ENCODE measurements at places on chromosomes 12 and 14.

- DNase-seq: no peak
Measured at GRCh38 chr14:104942586-104942985, 17.9 kb downstream of the PLD4 start.

GRCh38 chr12:122452701-122453285, 30.3 kb upstream of the CLIP1 start:
- no peak for DNase-seq

DNA sequence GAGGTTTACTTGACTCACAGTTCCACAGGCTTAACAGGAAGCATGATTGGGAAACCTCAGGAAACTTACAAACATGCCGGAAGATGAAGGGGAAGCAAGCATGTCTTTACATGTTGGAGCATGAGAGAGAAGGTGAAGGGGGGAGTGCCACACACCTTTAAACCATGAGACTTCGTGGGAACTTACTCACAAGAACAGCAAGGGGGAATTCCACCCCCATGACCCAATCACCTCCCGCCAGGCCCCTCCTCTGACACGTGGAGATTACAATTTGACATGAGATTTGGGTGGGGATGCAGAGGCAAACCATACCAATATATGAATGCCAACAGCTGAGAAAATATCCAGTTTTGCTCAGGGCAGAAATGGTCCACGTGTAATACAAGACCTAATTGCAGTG, 518.6 kb downstream of the VRK1 start:
- no peak for DNase-seq

DNA sequence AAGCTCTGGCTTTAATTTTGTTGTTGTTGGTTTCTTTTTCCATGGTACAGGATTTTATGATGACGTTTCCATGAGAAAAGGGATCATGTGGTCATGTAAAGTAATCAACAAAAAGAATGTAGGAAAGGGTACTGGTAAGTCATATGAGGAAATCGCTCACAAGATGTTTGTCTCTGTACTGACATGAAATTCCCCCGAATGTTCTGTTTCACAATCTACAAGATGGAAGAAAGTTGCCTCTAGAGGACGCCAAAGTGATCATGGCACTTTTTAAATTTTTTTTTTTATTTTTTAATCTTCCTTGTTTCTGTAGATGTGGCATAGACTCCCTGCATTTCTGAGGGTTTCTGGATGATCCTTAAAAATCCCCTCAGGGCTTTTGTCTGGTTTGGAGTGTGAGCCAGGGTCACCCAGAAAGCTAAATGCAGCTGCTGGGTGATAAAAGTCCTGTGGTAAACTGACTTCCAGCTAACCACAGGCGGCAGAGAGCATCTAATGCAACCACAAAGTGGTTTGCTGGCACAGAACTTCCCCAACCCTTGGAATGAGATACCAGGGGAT, 393.5 kb downstream of the CCDC91 start:
- DNase-seq: no peak

DNA sequence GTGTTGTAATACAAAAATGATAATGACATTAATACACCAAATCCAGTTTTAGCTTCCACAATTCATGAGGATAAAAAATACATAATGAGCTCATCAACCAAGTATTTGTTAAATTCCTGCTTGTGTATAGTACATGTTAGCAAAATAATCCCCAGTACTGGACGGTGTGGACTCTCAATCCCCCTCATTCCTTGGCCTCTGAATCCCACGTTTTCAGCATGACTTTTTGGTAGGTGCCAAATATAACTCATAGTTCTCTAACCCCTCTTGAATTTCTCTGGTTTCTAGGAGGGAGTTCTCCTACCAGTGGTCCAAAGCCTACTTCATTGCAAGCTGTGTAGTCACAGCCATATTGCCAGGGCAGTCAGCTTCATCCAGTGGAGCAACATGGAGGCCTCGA, 41.4 kb upstream of the EPS8 start:
- DNase-seq: no peak

DNA sequence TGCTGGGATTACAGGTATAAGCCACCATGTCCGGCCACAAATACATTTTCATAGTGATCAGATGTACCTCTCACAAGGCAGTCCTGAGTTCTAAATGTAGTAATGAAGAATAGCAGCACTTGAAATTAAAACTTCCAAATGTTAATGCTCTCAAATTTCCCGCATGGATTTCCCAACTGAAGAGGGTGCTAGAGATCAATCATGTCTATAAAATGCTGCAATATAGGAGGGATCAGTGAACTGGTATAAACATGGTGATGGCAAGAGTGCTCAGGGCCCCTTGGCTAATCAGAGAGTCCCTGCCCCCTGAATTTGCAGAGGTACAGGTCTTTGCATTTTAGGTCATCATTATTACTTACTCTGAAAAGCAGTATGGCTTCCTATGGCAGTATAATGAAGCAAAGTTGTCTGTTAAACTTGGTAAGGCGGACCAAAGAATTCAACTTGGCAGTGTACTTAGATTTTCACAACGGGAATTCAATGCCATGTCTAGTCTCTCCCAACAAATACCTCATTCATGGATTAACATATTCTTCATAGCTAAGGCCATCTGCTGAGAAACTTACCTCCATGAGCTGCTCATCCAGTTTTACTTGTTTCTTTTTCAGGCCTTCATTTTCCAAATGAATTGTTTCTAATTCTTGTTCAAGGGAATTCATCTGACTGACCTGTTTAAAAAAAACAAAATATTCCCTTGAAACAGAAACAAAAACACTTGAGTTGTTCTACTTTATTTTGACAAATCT, 67.0 kb upstream of the SAV1 start:
- DNase-seq: no peak

- no peak for DNase-seq
Measured at GRCh38 chr14:40386433-40386832, 954.2 kb upstream of the FBXO33 start.

- DNase-seq: no peak
Measured at GRCh38 chr12:62284749-62285148, 24.5 kb downstream of the USP15 start.

- DNase-seq: no peak
Measured at GRCh38 chr12:19129122-19129485, 429 bp upstream of the PLEKHA5 start.

DNA sequence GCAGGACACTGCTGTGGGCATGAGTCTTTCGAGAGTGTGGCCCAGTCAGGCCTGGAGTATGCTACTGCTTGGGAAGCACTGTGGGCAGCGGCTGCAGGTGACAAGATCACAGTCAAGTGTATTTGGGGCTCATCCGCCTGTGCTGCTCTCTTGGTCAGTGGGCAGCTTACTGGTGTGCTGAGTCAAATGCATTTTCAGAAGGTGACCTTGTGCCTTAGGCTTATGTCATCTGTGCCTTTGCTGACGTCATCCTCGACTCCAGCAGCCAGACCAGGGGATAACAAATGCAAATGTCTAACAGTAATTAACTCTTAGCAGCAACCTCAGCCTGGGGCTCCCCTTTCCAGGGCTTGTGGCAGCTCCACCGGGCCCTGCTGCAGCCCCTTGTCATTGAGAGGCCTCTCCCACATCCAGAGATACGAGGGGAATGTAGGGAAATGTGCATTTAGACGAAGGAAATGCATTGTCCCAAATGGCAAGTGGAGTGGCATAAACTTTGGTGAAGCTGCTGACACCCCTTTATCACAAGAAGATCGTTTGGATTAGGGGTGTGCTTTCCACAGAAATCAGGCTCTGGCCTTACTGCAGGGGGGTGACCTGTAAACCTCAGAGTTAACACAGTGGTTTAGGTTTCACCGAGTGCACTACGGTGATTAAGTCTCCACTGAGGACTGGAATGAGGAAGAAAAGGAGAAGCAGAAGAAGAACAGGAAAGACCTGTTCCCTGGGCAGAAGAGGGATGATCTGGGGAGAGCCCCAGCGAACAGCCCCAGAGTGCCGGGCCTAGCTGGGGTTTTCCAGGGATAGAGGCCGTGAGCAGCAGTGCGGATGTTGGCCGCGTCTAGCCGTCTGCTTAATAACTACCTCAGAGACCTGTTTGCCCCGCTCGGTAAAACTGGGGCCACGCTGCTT, 39.7 kb downstream of the PSMA6 start:
- no peak for DNase-seq

DNA sequence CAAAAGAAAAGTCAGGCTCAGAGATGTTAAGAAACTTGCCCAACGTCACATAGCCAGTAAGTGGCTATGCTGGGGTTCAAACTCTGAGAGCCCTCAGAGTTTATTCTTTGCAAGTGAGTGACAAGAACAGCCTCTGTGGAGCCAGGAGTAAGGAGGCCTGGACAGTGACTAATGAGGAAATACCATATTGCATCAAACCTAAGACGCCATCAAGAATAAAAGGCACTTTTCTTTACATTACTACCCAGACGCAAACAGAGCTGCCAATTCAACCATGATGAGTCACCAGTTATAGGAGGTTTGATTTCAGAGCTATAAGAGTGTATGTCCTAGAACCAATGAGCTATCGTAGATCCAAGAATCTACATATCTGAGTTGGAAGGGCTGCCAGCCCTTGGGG, 9.4 kb downstream of the TNFRSF1A start:
- no peak for DNase-seq

GRCh38 chr12:56080556-56081138, 682 bp downstream of the ERBB3 start:
- DNase-seq: no peak

DNA sequence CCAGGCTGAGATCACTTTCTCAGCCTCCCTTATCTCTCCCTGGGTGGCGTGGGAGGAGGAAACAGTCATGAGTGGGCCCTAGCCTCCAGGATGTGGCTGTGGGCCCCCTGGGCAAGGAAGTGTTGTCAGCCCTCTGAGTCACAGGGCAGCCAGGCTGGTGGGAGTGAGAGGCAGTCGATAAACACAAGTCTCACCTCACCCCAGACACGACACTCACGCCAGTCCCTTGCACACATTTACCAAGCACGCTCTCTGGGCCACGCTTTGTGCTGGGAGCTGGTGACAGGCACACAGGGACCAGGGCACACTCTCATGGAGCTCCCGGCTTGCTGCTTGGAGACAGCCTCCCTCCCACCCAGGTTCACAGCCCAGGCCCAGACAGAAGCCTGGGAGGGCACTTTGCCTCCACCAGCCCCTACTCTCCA, 1.9 kb upstream of the KRT79 start:
- no peak for DNase-seq

GRCh38 chr14:68703093-68703492, 89.8 kb downstream of the ZFP36L1 start:
- DNase-seq: no peak

- DNase-seq: no peak
Measured at GRCh38 chr12:107847830-107848229, 73.3 kb downstream of the ASCL4 start.

GRCh38 chr12:29691161-29691854, 92.4 kb downstream of the TMTC1 start:
- no peak for DNase-seq

DNA sequence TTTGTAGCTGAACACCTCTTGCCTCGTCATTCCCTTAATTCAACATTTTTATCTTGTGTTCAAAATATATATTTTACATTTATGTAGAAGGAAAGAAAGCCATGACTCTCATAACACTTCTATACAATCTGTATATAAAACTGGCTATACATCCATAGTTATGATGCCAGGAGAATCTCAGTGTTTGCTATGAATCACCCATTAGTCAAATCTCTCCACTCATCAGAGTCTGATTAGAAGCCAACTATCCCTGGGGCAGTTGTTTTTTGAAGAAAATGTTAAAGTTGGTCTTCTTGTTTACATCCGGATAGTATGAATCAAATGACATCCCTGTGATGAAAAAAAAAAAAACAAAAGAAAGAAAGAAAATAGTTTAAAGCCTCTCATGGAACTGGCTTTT, 503.9 kb downstream of the NELL2 start:
- DNase-seq: no peak

- DNase-seq: no peak
Measured at GRCh38 chr12:20262119-20262518, 106.2 kb upstream of the PDE3A start.

- DNase-seq: no peak
Measured at GRCh38 chr14:89365061-89365801, 51.8 kb downstream of the FOXN3 start.

DNA sequence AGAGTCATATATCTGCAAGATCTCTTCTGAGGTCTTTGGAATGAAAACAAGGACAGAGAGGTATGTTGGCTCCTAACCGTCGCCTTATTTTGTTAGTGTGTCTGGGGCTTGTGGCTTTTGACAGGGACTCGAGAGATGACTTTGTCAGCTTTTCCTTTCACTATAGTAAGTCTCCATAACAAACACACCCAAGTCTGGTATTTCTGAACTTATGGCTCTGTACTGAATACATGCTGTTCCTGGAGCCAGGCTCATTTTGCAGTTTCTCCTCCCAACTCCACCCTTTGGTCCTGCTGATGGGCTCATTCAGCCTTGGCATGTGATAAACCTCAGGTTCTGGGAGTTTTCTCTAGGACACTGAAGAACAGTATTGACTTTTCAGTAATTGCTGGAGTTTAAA, 27.7 kb upstream of the TMED10 start:
- DNase-seq: no peak

GRCh38 chr14:73248108-73248868, 11.0 kb downstream of the PAPLN start:
- DNase-seq: no peak

DNA sequence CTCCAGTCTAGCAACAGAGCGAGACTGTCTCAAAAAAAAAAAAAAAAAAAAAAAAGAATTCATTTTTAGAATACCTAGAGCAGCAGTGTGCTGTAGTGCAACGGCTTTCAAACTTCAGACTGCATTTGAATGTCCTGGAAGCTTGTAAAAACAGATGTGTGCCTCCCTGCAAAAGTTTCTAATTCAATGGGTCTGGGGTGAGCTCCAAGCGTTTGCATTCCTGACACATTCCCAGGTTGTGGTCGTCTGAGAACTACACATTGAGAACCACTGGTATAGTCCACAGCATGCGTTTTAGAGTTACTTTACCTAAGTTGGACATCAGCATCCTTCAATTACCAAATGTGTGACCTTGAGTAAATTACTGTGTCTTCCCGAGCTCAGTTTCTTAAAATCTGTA, 816.8 kb downstream of the NRXN3 start:
- no peak for DNase-seq

- DNase-seq: no peak
Measured at GRCh38 chr14:101719045-101719645, 42.4 kb upstream of the PPP2R5C start.

DNA sequence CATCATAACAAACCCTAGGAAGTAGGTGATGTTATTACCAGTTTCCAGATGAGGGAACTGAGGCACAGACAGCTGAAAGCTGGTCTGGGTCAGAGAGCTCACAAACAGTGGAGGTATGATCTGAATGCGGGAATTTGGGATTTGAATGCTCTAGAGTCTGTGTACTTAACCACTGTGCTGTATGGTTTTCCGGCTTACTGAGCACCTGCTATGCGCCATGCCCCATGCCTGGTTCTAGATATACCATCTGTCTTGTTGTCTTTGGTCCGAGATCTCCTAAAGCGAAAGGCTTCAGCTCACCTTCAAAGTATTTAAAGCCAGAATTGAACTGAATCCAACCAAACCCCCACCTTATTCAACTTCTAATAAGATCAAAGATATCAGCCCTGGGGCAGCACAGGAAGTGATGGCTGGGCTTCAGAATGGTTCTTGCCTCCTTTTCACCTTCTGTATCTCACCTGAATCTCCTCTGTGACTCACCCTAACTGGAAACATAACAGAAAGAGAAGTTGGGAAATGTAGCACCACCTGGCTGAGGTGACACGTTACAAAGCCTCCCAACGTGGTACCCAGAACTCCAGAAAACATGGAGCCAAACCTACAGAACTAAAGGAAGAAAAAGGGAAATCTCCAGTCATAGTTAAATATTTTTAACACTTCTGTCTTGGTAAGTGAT, 54.3 kb downstream of the PRMT8 start:
- no peak for DNase-seq

- DNase-seq: no peak
Measured at GRCh38 chr14:96060186-96060933, 21.2 kb downstream of the C14orf132 start.

GRCh38 chr12:5631497-5631896, 199.6 kb downstream of the NTF3 start:
- no peak for DNase-seq

- DNase-seq: no peak
Measured at GRCh38 chr12:42380733-42381132, 54.8 kb downstream of the PPHLN1 start.

Data from NCI-H1417 treated with DMSO at 0.1 percent for 48 hours (cell line).